ENCODE measurements at places on chromosomes 11 and 22.

GRCh38 chr11:6321356-6321755 lies 1.1 kb upstream of the CAVIN3 start:
- peak; percentile 24 for DNase-seq

- DNase-seq = no peak
These were observed 12.3 kb downstream of the DGAT2 start for GRCh38 chr11:75780888-75781287.

GRCh38 chr22:40928657-40929056 lies 22.5 kb upstream of the RBX1 start:
- no peak for DNase-seq

DNA sequence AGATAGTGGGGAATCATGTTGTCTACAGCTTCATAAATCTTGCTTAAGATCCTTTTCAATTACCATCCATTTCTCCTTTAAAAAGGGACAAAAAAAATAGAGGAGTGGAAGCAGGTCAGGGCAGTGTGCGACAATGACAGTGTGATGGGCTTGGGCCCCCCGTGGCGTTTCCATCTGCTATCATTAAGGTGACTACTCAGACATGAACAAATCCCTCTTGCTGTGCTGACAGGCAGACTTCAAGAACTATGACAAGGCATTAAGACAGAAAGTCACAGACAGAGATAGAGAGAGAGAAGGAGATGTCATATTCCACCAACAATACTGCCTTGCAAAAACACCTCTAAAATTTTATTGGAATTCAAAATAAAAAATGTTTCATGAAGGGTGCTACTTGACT lies 263.2 kb downstream of the DCDC1 start:
- no peak for DNase-seq

DNA sequence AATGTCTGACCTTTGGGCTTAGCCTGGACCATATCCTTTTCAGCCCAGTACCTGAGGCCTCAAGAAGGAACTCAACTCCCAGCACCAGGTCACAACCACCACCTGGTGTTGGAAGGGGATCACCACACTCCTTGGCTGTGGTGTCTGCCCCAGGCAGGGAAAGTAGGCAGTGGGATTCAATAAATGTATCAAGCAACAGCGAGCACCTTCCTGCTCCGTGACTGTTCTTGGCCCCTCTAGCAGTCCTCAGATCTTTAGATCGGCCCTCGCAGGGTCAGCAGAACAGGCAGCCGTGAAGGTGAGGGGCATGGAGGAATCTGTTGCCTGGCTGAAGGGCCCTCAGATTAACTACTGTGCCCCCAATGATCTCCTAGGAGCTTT lies 15.9 kb downstream of the ARFGAP2 start:
- DNase-seq = no peak

DNA sequence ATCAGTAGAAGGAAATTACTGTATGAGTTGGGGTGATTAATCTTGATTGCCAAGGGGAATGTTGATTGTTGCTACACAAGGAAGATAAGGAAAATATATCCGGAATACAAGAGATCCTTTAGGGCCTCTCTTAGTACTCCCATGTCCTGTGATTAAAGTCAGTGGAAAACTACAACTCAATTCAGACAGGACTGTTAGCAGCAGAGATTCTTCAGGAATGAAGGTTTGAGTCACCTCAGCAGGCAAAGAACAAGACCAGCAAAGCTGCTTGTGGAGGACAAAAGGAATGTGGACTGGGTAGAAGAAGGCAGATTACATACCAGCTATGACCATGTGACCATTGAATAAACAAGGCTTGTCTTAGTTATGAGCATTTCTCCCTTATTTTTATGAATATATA lies 478.2 kb downstream of the BUD13 start:
- DNase-seq = no peak

GRCh38 chr11:108571001-108571400 lies 22.6 kb downstream of the EXPH5 start:
- no peak for DNase-seq

DNA sequence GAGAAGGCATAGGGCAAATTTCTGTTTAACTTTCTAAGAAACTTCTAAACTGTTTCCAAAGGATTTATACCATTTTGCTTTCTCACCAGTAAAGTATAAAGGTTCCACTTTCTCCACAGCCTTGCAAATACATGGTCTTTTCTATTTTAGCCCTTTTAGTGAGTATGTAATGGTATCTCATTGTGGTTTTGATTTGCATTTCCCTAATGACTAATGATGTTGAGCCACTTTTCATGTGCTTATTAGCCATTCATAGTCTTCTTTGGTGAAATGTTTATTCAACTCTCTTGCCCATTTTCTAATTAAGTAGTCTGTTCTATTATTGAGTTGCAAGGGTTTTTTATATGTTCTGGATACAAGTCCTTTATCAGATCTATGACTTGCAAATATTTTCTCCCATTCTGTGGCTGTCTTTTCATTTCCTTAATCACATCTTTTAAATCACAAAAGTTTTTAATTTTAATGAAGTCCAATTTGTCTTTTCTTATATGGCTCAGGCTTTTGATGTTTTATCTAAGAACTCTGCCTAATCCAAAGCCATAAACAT lies 83.8 kb upstream of the KCNQ1OT1 start:
- DNase-seq = no peak

- no peak for DNase-seq
These were observed 10.4 kb downstream of the ATXN10 start for GRCh38 chr22:45682064-45682463.

GRCh38 chr11:24489477-24489876 lies 7.4 kb upstream of the LUZP2 start:
- DNase-seq = no peak

- DNase-seq = peak; percentile 29
These were observed 27.6 kb downstream of the ADORA2A start for GRCh38 chr22:24455039-24455438.

- no peak for DNase-seq
These were observed 178.1 kb downstream of the SOX6 start for GRCh38 chr11:16178273-16178672.

- DNase-seq = no peak
These were observed 9.5 kb downstream of the DRICH1 start for GRCh38 chr22:23622634-23623033.

DNA sequence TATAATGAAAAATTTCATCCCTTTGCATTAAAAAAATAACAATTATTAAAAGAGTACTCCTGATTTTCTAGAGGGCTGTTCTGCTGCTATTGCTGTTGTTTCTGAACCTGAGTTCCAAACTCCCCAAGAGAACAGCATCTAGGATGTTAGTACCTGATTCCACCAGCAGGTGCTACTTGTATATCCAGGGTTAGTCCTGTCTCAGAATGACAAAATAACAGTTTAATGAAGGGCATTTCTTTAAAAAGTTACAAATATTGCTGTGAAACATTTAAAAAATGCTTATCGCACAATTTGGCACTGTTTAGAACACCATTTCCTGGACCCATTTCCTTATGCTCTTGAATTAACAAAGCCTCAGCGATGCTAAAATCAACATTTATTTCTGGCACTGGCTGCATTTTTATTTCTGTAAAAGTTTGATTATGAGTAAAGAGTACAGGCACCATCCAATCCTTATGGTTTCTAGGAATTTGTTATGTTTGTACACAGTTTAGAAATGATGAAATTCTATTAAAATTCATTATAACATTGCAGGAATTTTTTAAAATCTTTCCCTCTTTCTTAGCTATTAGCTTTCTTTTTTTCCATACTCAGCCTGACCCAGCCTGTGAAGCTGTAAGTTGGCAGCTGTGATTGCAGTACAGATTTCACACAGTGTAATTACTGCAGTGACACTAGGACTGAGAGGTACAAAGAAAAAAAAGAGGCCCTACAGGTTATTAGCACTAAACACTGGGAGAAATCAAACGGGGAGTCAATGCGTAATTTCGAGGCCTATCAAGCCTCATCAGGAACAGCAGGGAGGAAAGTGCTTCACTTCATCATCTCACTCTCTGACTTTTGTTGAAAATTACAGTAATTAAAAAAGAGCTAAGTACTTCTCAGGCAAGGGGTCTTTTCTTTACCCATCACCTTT lies 208.8 kb downstream of the DCDC1 start:
- DNase-seq = no peak

DNA sequence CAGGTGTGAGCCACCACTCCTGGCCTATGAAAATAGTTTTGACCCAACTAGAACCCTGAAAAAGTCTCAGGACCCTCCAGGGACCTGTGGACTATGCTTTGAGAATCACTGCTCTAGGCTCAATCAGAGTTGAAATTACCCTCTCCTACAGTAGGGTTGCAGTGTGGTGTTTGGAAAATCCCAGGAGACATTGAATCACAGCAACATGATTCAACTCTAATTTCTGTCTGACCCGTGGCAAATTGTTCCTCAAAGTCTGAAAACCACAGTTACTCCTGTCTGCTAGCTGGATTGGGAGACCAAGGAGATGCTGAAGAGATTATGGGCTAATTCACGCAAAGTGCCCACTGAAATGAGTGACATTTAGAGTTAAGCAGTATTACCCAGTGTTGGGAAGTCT lies 5.4 kb upstream of the MTMR3 start:
- no peak for DNase-seq

- DNase-seq = no peak
These were observed 53.7 kb downstream of the IGF2 start for GRCh38 chr11:2085251-2086066.

- DNase-seq = no peak
These were observed 18.5 kb upstream of the B4GALNT4 start for GRCh38 chr11:350723-351255.

GRCh38 chr11:11553573-11553972 lies 68.2 kb downstream of the GALNT18 start:
- DNase-seq = peak; percentile 36

- no peak for DNase-seq
These were observed 193.5 kb downstream of the UVRAG start for GRCh38 chr11:76008474-76008873.

DNA sequence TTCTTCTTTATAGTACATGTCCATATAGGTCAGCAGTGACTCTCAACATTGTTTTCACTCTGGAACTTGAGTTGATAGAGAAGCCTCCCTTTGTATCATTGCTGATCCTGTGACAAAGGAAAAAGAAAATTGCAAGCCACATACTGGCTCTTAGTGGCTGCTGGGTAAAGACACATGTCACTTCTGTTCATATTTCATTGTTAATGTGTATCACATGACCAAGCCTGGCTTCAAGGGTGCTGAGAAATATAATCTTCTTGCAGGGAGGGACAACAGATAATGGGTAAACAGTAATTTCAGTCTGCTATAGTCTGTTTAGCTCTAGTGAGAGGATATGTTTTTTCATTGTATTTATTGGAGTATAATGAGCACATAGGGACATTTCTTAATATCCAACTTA lies 173.3 kb downstream of the PGR start:
- no peak for DNase-seq

DNA sequence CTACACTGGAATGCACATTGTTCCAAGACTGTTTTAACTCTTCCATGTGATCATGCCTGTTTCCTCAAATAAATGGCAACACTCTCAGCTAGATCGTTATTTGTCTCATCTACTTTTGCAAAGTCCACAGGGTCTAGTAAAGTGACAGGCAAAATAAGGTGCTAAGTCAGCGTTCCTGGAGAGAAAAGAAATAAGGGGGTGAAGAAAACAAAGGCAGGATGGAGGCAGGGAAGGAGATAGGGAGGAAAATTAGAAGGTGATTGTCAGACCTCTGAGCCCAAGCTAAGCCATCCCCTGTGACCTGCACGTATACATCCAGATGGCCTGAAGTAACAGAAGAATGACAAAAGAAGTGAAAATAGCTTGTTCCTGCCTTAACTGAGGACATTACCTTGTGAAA lies 132.1 kb downstream of the RAB38 start:
- DNase-seq = no peak

DNA sequence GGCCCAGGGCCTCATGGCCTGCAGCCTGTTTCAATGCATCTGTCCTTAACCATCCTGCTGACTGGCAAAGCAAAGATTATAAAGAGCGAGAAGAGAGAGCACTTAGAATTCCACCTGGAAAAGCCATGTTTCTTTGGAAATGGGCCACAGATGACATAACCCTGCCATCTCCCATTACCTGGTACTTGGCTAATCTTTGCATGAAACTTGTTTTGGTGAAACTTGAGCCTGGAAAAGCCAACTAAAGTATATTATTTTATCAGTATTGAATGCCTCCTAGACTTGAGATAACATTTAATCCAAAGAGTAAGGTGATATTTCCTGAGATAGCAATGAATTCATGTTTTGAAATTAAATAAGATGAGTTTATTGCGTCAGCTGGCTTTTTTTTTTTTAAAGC lies 72.6 kb downstream of the NAV2 start:
- no peak for DNase-seq

- no peak for DNase-seq
These were observed 73.8 kb downstream of the FAM76B start for GRCh38 chr11:95715777-95716241.

DNA sequence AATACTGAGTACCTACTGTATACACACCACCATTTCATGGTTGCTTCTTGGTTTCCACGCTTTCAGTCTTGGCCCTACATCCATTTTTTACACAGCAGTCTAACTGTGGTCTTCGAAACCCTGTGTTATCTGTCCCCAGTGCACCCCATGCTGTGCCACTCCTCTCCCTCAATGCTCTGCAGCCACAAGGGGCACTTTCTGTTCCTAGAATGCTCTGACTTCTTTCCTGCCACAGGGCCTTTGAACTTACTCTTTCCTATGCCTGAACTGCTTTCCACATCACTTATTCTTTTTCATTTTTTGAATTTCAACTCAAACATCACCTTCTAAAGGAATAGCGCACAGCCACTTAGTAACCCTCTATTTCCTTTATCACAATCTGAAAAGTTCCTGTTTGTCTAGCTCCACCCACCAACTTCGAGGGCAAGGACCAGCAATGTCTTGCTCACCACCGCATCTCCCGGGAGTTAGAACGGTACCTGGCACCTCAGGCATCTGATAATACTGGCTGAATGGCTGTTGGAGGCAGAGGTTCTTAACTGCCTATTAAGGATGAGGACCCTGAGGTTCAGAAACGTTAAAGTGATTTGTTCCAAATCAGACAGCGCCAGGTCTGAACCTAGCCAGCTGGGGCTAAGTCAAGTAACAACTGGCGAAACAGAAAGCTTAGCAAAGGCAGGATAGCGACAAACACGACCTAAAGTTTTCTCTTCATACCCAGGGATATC lies 568 bp downstream of the ALG8 start:
- no peak for DNase-seq

DNA sequence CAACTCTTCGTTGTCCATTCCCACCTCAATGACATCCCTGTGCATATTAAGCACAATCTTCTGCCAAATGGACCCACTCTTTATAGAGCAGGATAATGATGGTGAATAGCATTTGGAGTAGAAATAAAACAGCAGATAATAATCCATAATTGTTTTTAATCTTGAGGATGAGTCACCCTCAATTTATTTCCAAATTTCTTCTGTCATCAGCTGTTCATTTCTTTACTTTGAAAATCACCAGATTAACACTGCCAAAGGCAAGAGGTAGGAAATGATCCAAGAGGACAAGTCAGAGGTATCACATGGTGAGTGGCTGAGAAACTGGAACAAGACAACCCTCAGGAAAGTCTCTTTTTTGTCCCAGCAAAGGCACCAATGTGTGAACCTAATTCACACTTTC lies 7.3 kb upstream of the AMBRA1 start:
- DNase-seq = no peak
